Glutamatergic neuron (in vitro differentiated cells): ENCODE measurements at places on chromosomes 3 and 15. TPM values are rescaled to one million over a fixed set of nuclear protein-coding genes. Genes with fewer than 3 reads are reported as not detected.
A peak's percentile ranks its signal among the peaks of the same experiment; 100 is the strongest.

GOLGA8O gene
- total RNA-seq, result not detected

CLDN1 gene
- total RNA-seq, result not detected

PLSCR5 gene
- total RNA-seq, result not detected

KNL1 gene
- 4.0 TPM for total RNA-seq

UBE2E2 gene
- total RNA-seq, result 40.6 TPM

IQCF5 gene
- total RNA-seq, result not detected

C2CD4A gene
- total RNA-seq, result 0.20 TPM

GRCh38 chr3:157652366-157652765 is 149.2 kb upstream of the VEPH1 start:
- no peak overlapping the region for H3K27ac ChIP-seq
- H3K36me3 ChIP-seq, result peaks cover 5% of the 10 kb centered on the region
- peaks cover 4% of the 10 kb centered on the region for H3K27me3 ChIP-seq
- DNase-seq, result no peak

DNA sequence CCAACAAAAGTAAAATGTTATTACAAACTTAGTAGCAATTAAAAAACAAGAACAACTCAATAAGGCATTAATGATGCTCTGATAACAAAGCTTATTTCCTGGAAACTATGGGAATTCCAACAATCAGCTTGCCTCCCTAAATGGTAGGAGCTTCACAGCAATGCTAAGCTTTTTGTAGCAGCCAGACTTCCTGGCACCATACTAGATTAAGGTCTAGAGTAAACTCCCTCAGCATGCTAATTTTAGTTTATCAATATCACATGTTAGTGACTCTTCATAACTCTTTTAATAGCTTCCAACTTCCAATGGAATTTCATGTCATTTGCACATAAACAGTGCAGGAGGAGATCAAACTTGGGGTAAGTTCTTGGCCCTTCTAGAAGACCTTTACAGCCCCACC is 782.0 kb downstream of the MCTP2 start:
- H3K27ac ChIP-seq, result no peak overlapping the region
- no peaks in the 10 kb centered on the region for H3K27me3 ChIP-seq
- H3K4me3 ChIP-seq, result no peak overlapping the region
- no peak for DNase-seq

DNA sequence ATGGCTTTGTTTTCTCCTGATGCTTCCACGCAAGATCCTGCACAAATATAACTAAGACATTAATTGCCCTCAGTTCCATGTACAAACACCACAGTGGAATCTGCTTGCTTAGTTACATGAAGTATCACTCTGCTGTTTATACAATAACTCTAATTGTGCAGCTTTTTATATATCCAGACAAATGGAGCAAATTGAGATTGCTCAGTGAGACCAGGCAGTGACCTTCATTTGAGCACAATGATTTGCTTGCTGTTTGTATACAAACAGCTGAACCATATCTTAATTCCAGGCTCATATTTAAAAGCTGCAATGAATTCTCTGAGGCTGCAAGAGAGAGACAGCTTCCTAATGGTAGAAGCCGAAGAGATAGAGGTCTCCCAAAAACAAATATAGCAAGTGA is 243.7 kb downstream of the CADPS start:
- DNase-seq, result no peak
- H3K36me3 ChIP-seq, result no peaks in the 10 kb centered on the region
- H3K27me3 ChIP-seq, result no peaks in the 10 kb centered on the region
- H3K4me1 ChIP-seq, result peaks cover 9% of the 10 kb centered on the region

- no peak overlapping the region for H3K27ac ChIP-seq
- H3K27me3 ChIP-seq, result peaks cover 2% of the 10 kb centered on the region
- H3K4me1 ChIP-seq, result no peaks in the 10 kb centered on the region
- H3K4me3 ChIP-seq, result no peak overlapping the region
- no peak for DNase-seq
These were observed 47.2 kb downstream of the NMNAT3 start for GRCh38 chr3:139630542-139630941.

GRCh38 chr15:65033659-65034269 is 4.3 kb upstream of the MTFMT start:
- H3K4me1 ChIP-seq, result peaks cover 5% of the 10 kb centered on the region
- H3K36me3 ChIP-seq, result no peaks in the 10 kb centered on the region
- no peak overlapping the region for H3K27ac ChIP-seq
- H3K4me3 ChIP-seq, result no peak overlapping the region

GRCh38 chr3:81245501-81245900 is 515.9 kb downstream of the GBE1 start:
- H3K27me3 ChIP-seq, result peaks cover 2% of the 10 kb centered on the region
- H3K4me3 ChIP-seq, result no peak overlapping the region
- H3K27ac ChIP-seq, result no peak overlapping the region

- no peak overlapping the region for H3K27ac ChIP-seq
- no peaks in the 10 kb centered on the region for H3K36me3 ChIP-seq
- H3K4me1 ChIP-seq, result no peaks in the 10 kb centered on the region
- DNase-seq, result no peak
- no peak overlapping the region for H3K4me3 ChIP-seq
These were observed 85.7 kb downstream of the RYR3 start for GRCh38 chr15:33396475-33396874.

- H3K36me3 ChIP-seq, result peaks cover 12% of the 10 kb centered on the region
- peak overlapping the region; percentile 44 for H3K27ac ChIP-seq
- no peaks in the 10 kb centered on the region for H3K27me3 ChIP-seq
- no peak for DNase-seq
- H3K4me1 ChIP-seq, result peaks cover 16% of the 10 kb centered on the region
These were observed 510.1 kb upstream of the CFAP20DC start for GRCh38 chr3:59559721-59560435.

DNA sequence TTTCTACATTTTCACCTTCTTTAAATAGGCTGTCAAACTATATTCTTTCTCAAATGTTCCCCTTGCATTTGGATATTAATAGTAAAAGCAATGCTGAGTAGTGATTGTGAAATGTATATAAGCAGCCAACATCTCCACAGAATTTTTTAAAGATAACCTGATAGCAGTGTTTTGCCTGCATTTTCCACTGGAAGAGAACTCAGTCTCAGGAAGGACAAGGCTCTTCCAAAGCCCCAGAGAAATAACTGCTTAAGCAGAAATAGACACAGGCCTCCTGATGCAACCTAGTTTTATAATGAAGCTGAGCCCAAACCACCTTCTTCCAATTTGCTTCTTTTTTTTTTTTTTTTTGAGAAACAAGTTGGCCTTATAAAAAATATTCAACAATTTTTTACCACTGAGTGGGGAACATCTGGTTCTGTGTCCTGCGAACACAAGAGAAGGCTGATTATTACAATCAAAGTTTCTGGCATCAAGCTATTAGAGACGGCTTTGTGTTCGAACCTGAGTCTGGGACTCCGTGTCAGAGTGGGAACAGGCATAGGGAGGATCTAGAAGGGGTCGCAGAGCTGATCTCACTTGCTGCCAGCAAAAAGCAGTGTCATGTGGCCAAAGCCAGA is 332.5 kb upstream of the TBL1XR1 start:
- H3K36me3 ChIP-seq, result peaks cover 4% of the 10 kb centered on the region
- H3K27me3 ChIP-seq, result no peaks in the 10 kb centered on the region
- no peak overlapping the region for H3K4me3 ChIP-seq
- no peak overlapping the region for H3K27ac ChIP-seq
- peaks cover 2% of the 10 kb centered on the region for H3K4me1 ChIP-seq
- no peak for DNase-seq

DNA sequence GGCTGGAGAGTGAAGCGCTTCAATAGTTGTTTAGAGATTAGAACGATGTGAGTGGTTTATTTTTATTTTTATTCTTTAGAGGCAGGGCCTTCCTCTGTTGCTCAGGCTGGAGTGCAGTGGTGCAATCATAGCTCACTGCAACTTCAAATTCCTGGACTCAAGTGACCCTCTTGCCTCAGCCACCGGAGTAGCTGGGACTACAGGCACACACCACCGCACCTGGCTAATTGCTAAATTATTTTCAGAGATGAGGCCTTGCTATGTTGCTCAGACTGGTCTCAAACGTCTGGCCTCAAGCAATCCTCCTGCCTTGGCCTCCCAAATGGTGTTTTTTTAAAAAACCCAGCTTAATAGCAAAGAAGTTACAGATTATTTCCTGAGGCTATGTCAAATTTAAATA is 29.0 kb downstream of the PPARG start:
- H3K27ac ChIP-seq, result no peak overlapping the region
- H3K36me3 ChIP-seq, result no peaks in the 10 kb centered on the region
- no peak overlapping the region for H3K4me3 ChIP-seq
- H3K27me3 ChIP-seq, result no peaks in the 10 kb centered on the region
- no peaks in the 10 kb centered on the region for H3K4me1 ChIP-seq

DNA sequence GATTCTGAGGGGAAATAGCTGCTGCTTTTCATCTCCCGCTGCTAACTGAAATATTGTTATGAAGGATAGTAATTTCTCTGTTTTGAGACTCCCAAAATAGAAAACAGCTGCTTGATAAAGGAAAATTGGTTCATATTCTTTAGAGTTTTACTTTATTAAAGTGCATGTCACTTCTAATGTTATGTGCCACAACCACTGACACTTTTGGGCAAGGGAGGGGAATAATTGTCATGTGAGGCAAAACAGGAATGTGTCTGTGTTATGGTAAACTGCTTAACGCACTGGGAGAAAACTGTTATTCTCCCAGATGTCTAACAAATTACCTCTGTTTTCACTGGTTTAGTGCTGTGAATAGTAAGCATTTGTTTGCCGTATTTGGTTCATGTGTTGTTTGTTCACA is 201.6 kb downstream of the PDZRN3 start:
- H3K36me3 ChIP-seq, result no peaks in the 10 kb centered on the region
- H3K27ac ChIP-seq, result no peak overlapping the region

- peaks cover 5% of the 10 kb centered on the region for H3K27me3 ChIP-seq
- H3K4me3 ChIP-seq, result no peak overlapping the region
- no peak for DNase-seq
- H3K36me3 ChIP-seq, result no peaks in the 10 kb centered on the region
These were observed 33.2 kb downstream of the SMAD6 start for GRCh38 chr15:66734961-66735908.

GRCh38 chr3:67781871-67782270 is 127.5 kb upstream of the SUCLG2 start:
- H3K36me3 ChIP-seq, result peaks cover 16% of the 10 kb centered on the region
- no peak overlapping the region for H3K4me3 ChIP-seq
- no peaks in the 10 kb centered on the region for H3K4me1 ChIP-seq
- H3K27ac ChIP-seq, result no peak overlapping the region
- DNase-seq, result no peak

DNA sequence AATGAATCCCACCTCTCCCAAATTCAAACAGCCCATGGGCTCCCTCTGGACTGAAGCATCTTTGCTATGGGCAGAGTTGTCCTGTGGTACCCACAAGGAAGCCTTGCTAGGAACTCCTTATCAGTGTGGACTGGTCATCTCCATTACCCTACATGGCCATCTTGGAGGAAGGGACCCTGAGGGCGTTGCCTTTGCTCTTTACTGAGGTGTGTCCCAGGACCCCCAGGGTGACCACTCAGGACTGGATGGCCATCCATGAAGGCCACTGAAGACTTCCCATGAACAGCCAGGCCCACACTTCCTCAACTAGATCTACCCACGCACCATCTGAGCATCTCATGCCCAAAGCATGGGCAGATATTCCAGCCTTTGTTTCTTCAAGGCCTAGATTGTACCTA is 20.0 kb downstream of the RTP3 start:
- no peak overlapping the region for H3K27ac ChIP-seq
- no peaks in the 10 kb centered on the region for H3K27me3 ChIP-seq
- DNase-seq, result no peak
- no peaks in the 10 kb centered on the region for H3K36me3 ChIP-seq
- no peaks in the 10 kb centered on the region for H3K4me1 ChIP-seq

- no peak overlapping the region for H3K27ac ChIP-seq
- H3K27me3 ChIP-seq, result peaks cover 3% of the 10 kb centered on the region
- no peaks in the 10 kb centered on the region for H3K36me3 ChIP-seq
- peaks cover 5% of the 10 kb centered on the region for H3K4me1 ChIP-seq
- DNase-seq, result no peak
These were observed 163.3 kb downstream of the ARRDC4 start for GRCh38 chr15:98123834-98124233.
